ENCODE measurements at places on chromosomes 16 and 17.

DNA sequence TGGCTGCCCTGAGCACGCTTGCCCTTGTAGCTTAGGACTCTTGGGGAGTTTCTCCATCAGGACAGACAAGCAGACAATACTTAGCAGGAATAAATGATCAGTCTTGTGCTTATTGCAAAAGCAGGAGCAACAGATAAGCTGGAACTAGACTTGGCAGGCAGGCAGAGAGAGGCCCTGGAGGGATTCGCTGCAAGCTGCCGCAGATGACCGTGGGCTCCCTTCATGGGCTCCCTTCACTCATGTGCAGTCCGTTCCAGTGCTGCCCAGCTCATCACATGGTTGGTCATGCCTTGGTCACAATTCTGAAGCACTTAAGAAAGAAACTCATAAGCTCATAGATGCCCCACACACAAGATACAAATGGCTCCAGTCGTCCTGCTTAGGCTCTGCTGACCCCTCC is 2.4 kb upstream of the SLC5A10 start:
- no peak for DNase-seq

- DNase-seq: no peak
These were observed 236.1 kb downstream of the GRIN2A start for GRCh38 chr16:9946022-9946720.

DNA sequence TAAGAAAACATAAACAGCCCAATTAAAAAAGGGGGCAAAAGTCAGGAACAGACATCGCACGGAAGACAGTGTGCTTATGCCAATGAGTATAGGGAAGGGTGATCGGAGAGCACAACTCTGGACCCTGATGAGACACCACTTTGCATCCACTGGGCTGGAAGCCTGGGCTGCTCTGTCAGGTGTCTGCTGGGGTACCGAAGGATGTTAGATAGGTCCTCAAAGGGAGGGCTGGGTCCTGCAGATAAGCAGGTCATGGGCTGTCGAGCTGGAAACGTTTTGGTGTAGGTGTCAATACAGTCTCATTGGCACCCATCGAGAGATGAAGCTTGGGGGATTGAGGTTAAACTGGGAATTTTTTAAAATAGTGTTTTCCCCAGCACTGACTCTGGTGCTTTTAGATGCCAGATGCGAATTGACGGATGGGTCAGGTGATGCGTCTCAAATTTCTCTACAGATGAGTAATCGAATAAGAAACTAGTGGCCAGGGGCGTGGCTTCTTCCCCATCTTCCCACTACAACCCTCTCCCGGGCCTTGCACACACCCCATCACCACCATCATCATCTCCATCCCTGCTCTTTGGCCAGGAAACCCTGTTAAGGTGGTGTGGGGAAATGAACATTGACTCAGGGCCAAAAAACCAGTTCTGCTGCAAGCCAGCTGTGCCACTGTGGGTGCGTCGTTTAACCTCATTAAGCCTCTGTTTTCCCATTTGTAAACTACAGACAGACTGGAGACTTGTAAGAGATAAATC is 47.8 kb upstream of the IRF8 start:
- DNase-seq: no peak

DNA sequence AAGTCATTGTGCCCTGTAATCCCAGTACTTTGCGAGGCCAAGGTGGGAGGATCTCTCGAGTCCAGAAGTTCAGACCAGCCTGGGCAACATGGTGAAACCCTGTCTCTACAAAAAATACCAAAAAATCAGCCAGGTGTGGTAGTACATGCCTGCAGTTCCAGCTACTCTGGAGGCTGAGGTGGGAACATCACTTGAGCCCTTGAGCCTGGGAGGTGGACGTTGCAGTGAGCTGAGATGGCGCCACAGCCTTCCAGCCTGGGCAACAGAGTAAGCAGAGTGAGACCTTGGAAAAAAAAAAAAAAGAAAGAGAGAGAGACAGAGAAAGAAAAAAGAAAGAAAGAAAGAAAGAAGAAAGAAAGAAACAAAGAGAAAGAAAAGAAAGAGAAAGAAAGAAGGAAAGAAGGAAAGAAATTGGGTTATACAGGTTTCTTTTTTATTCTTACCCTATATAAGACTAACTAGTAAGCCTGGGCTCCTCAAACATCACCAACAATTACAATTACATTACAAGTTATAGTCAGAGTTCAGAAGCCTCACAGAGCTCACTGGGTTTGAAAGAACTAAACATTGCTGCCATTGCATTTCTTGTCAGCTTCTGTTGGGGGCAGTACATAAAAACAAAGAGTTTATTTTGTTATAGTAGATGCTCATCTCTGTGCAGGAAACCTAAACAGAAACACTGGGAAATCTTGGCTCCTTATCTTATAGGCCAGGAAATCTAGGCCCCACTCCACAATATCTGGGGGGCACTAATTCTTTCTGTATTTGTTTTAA is 6.7 kb upstream of the ABCA9 start:
- DNase-seq: no peak
